ENCODE measurements at places on chromosomes 4 and X. TPM values are rescaled to one million over a fixed set of nuclear protein-coding genes. Genes with fewer than 3 reads are reported as not detected.

- no peak for DNase-seq
- no peak overlapping the region for H3K4me3 ChIP-seq
- H3K27me3 ChIP-seq = no peaks in the 10 kb centered on the region
Observed at GRCh38 chr4:187865914-187866313, 129.7 kb upstream of the ZFP42 start.

DNA sequence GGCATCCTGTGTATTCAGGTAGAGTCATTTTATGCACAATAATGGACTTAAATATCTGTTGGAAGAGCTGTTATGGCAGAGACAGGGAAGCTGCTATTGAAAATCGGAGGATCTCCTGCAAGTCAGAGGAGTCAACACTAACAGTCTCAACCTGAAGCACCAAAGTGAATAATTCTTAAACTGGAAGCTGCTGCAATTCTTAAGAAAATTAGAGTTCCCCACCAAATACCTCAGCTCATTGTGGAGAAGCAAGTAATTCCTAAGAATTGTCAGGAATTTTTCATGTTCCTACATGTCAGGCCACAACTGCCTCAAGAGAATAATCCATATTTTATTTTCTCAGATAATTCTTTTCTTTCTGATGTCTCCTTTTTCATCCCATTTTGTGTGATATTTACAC is 892.6 kb upstream of the LCORL start:
- H3K36me3 ChIP-seq = no peaks in the 10 kb centered on the region
- DNase-seq = no peak
- no peak overlapping the region for H3K4me3 ChIP-seq
- no peak overlapping the region for H3K27ac ChIP-seq
- no peaks in the 10 kb centered on the region for H3K4me1 ChIP-seq
- no peaks in the 10 kb centered on the region for H3K27me3 ChIP-seq

CXCL13 gene
- 1.4 TPM for total RNA-seq

DNA sequence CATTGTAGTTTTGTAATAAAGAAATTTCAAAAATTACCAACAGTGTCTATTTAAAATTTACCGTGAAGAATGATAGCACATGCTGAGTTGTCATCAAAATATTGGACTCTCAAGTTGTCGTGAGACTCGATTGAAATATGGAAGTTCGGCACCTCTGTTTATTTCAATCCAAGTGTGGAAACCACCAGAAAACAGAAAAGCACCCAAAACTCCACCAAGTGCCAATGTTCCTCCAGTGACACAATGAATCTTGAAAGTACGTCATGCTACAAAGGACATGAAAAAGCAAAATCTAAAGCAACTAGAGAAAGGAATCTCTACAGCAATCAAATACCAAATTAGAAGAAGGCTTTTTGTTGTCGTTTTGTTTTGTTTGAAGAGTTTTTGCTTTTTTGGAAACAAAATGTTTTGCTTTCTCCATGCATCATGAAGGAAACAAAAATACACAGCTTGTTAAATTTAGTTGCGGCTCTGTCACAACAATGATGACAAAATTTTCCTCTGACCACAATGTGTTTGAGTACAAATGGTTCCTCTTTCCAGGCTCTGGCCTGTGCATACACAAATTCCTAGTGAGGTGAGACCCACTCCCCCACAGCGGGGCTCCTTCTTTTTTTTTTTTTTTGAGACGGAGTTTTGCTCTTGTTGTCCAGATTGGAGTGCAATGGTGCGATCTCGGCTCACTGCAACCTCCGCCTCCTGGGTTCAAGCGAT is 9.6 kb upstream of the IL13RA1 start:
- H3K4me3 ChIP-seq = no peak overlapping the region
- H3K27ac ChIP-seq = no peak overlapping the region
- H3K36me3 ChIP-seq = no peaks in the 10 kb centered on the region
- no peaks in the 10 kb centered on the region for H3K4me1 ChIP-seq
- no peak for DNase-seq

- H3K27ac ChIP-seq = no peak overlapping the region
- H3K36me3 ChIP-seq = no peaks in the 10 kb centered on the region
- H3K4me1 ChIP-seq = no peaks in the 10 kb centered on the region
- H3K27me3 ChIP-seq = no peaks in the 10 kb centered on the region
- H3K4me3 ChIP-seq = no peak overlapping the region
Observed at GRCh38 chr4:144709793-144710525, 64.0 kb downstream of the HHIP start.

OPRPN gene
- not detected for total RNA-seq

- H3K27me3 ChIP-seq = no peaks in the 10 kb centered on the region
- peak overlapping the region; percentile 86 for H3K27ac ChIP-seq
- no peaks in the 10 kb centered on the region for H3K36me3 ChIP-seq
- no peaks in the 10 kb centered on the region for H3K4me1 ChIP-seq
- H3K4me3 ChIP-seq = peak overlapping the region; percentile 63
Observed at GRCh38 chr4:80183250-80184052, 13.9 kb upstream of the PRDM8 start.

CT45A5 gene
- total RNA-seq = 1.0 TPM

GRCh38 chrX:115560978-115561604 is at the start of gene PLS3:
TSS of gene PLS3 (plus strand) at chrX:115561174. CDS start at chrX:115610251, 49,077 bp downstream.
- H3K4me1 ChIP-seq = no peaks in the 10 kb centered on the region
- peak within 1 kb of the TSS; percentile 69 for H3K27ac ChIP-seq
- peak; percentile 60 for DNase-seq
- no peaks in the 10 kb centered on the region for H3K36me3 ChIP-seq
- peak within 1 kb of the TSS; percentile 41 for H3K4me3 ChIP-seq
- no peaks in the 10 kb centered on the region for H3K27me3 ChIP-seq

DNA sequence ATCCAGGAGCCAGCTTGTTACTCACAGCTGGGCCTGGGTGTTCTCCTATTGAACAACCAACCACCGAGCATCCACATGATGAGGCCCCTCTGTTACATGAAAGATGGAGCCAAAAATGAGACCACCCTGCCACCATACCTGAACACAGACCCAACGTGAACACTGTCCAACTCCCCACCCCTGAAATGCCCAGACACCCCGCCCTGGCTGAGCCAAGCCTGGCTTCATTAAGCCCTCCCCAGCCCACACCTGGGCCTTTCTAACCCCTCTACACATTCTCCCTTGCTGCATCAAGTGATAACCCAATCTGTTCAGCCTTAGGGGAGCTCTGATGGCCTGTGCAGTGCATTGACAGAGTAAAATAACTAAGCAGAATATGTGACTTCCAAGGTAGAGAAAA is 80.7 kb downstream of the EVC start:
- no peaks in the 10 kb centered on the region for H3K4me1 ChIP-seq
- H3K27me3 ChIP-seq = no peaks in the 10 kb centered on the region
- DNase-seq = no peak
- no peak overlapping the region for H3K27ac ChIP-seq
- H3K4me3 ChIP-seq = no peak overlapping the region

- no peak overlapping the region for H3K4me3 ChIP-seq
- no peaks in the 10 kb centered on the region for H3K4me1 ChIP-seq
- DNase-seq = no peak
- no peak overlapping the region for H3K27ac ChIP-seq
- H3K27me3 ChIP-seq = no peaks in the 10 kb centered on the region
Observed at GRCh38 chr4:95268819-95269565, 279.8 kb downstream of the UNC5C start.

GRCh38 chr4:82645936-82646565 is 84.3 kb upstream of the TMEM150C start:
- no peaks in the 10 kb centered on the region for H3K4me1 ChIP-seq
- no peaks in the 10 kb centered on the region for H3K36me3 ChIP-seq
- H3K27me3 ChIP-seq = no peaks in the 10 kb centered on the region
- no peak for DNase-seq

NDST3 gene
- total RNA-seq = 0.05 TPM

ARMCX2 gene
- 26.4 TPM for total RNA-seq

HTN1 gene
- total RNA-seq = not detected

NPY5R gene
- total RNA-seq = not detected

Data from prostate gland (tissue), 2 donors.